ENCODE measurements at places on chromosomes 2 and 18.

DNA sequence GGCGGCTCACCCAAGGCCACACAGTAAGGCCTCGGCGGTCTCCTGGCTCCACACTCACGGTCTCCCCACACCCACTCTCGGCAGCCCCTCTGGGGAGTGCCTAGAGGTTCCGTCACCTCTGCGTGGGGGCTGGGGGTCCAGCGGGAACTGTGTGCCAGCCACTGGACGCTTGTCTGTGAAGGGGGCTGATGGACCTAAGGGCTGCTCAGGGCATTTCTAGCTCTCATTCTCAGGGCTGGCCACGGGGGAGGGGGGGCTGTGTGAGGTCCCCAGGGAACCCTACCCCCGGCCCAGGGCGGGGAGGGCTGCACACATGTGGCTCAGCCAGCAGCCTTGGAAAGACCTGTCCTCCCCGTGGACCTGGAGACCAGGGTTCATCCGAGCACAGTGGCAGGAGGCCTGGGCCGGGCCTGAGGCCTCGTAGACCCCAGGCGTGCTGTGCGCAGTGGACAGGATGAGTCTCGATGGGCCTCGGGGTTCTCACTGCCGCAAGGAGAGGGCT, 27.1 kb upstream of the ODC1 start:
- DNase-seq = no peak

GRCh38 chr18:70044632-70045031, 97.0 kb upstream of the CD226 start:
- DNase-seq = no peak

DNA sequence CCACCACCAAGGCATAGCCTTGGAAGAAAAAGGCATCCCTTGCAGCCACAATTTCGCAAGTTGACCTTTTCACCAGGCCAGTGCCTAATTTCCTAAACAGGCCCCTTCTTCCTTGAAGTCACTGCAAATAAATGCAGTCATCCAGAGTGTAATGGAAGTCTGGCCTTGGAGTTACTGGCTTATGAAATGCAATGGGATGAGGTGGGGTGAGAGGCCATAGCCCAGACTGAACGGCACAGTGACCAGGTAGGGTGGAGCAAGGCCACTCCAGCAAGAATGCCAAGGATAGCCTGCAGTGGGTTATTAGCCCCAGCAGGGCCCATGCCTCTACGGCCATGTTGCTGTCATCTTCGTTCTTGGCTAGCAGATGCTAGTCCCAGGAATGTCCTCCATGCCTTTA, 68.4 kb downstream of the BCL11A start:
- DNase-seq = no peak

- no peak for DNase-seq
Measured at GRCh38 chr2:215536510-215536909, 100.6 kb upstream of the FN1 start.

GRCh38 chr2:118310681-118311429, 222.6 kb downstream of the INSIG2 start:
- no peak for DNase-seq

- peak; percentile 55 for DNase-seq
Measured at GRCh38 chr18:47968721-47969120, 38.3 kb upstream of the SMAD2 start.

DNA sequence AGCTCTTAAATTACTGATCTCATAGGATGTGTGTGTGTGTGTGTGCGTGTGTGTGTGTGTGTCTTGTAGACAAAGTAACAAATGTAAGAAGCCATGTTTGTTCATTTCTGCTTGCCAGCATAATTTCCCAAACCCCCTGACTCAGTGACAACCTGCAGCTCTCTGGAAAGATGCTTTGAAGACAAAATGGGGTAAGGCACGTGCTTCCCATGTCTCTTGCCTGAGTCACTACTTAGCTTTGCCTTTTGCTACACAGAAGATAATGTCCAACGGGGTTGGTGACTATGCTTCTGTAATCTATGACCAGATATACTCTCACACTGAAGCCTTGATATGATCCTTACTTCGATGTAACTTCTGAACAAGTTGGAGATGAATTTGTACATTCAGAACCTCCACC, 332.0 kb downstream of the SLC4A3 start:
- no peak for DNase-seq

GRCh38 chr2:236715077-236715476, 145.5 kb downstream of the ACKR3 start:
- no peak for DNase-seq
